Jurkat, Clone E6-1 (cell line): ENCODE measurements at places on chromosomes 11 and 22.

- DNase-seq = no peak
Measured at GRCh38 chr22:19407649-19408606, 23.6 kb downstream of the HIRA start.

DNA sequence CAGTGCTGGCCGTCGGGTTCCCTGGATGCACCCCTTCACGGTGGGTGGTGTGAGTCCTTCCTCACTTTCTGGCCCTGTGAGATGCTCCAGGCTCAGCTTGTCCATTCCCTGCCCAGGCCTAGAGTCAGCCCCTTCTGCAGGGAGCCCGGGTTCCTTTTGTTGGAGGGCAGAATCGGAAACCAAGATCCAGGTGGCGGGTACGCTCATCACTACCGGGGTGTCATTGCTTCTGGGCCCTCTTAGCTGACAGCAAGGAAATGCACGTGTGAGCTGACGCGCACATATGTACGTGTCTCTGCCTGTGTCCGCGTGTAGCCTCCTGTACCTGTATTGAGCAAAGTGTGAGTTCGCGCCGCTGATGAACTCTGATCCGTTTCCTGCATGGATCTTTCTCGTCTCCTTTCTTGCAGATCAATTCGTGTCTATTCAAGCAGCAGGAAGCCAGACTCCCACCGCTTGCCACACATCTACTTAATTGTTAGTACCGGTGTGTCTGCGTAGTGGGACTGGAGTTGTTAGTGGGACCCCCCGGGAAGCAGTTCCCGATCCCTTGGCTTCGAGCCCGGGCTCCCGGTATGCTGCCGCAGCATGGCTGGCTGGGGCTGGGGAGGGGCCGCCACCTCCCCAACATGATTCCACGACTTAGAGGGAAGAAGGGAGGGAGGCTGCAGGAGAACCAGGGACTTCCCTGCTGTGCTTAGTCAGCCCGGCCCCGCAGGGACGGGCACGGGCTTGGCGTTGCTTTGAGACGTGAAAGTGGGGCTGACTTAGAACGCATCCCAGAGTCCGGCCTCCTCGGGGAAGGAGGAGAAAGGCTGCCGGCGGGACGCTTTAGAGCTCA is 35.9 kb upstream of the GRAMD4 start:
- no peak for DNase-seq

GRCh38 chr11:95544095-95544856 is 245.3 kb downstream of the FAM76B start:
- DNase-seq = no peak

DNA sequence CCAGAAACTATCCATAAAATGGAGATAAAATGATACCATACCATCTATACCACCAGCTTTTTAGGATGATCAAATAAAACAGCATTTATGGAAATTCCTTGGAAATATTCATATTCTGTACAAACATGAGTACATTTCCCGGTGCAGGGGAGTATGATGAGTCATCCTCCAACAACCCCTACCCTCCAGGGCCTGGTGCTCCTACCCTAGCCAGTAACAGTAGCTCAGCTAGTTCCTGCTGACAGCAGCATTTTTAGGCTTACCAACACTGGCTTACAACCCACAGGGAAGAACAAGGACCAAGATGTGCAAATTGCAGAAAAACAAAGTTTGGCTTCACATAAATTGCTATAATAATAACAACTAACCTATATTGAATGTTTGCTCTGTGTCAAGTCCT is 406.2 kb upstream of the CADM1 start:
- DNase-seq = no peak

- no peak for DNase-seq
Measured at GRCh38 chr11:8285796-8286195, 22.1 kb upstream of the LMO1 start.

GRCh38 chr11:13366266-13367026 is 88.9 kb downstream of the BMAL1 start:
- no peak for DNase-seq

- no peak for DNase-seq
Measured at GRCh38 chr11:61528114-61528513, 19.6 kb downstream of the LRRC10B start.

DNA sequence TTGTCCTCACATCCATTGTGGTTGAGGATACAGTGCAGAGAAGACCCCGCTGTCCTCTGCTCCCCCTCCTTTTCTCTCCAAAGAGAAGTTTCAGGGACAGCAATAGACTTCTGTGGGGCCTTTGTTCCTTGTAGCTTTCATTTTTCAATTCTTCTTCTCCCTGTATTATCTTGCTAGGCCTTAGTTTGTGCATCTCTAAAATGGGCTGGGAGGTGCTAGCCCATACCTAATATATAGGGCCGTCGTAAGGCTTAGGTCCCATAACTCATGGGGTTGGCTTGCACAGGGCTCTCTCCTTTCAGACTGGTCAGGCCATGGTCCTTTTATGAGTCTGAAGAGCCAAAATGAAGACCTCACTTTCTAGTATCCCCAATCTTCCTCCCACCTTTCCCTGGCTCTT is 33.0 kb downstream of the ZBTB16 start:
- DNase-seq = no peak

GRCh38 chr11:12523180-12523924 is 146.0 kb downstream of the PARVA start:
- DNase-seq = no peak

GRCh38 chr11:126072141-126072741 is 9.6 kb upstream of the CDON start:
- DNase-seq = no peak

DNA sequence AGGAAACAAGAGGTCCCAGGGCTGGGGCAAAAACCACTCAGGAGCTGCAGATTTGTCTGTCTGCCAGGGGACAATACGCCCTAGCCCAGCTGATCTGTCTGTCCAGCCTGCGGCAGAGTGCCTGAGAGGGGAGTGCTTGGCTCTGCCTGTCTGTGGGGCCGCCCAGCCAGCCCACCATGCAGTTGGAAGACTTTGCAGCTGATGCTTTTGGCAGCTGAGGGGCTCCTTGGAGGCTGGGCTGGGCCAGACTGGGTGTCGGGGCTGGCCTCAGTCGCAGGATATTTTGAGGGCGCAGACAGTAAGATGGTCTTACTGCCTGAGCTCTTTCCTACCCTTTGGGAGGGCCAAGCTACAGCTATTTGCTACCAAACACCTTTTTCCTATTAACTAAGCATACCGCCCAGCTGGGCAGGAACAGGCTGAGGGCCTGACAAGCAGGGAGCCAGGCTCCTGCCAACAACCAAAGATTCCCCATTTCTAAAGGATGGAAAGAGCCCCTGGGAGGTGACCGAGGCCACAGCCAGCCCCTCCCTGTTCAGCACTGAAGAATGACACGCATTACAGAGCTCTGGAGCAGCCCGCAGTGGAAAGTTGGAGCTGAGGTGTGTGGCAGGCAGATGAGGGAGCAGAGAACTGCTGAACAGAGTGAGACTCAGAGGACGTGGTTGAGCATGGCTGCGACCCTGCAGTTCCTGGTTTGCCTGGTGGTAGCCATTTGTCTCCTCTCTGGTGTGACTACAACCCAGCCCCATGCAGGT is at the start of gene FAM180B:
TSS of gene FAM180B (plus strand) at position 581 of the 758 bp plus-strand sequence. CDS start at position 672, 91 bp downstream.
- no peak for DNase-seq

DNA sequence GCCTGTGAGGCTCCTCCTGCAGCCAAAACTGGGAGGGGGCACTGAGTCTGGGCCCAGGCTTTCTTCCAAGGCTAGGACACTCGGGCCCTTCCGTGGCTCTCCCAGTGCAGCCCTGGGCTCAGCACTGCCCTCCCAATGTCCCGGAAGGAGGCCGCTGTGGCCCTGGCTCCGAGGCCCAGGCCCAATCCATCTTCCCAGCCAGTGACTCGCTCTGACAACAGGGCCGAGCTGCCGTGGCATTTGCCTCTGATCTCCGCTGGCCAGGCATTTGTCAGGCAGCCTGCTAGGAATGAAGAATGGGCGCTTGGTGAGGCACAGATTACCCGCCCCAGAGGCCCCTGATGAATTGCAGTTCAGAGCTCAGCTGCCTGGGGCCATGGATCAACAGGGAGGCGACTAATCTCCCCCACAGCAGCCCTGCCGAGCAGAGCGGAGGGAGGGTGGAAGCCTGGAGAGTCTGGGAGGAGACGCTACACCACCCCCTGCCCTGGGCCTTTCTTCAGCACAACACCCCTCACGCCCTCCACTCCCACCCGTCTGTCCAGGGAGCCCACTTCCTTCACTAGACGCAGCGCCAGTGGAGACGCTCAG is 8.3 kb downstream of the FXYD2 start:
- DNase-seq = no peak

GRCh38 chr22:40081662-40082061 is 86.9 kb downstream of the FAM83F start:
- no peak for DNase-seq

- no peak for DNase-seq
Measured at GRCh38 chr11:11581481-11581880, 40.3 kb downstream of the GALNT18 start.

DNA sequence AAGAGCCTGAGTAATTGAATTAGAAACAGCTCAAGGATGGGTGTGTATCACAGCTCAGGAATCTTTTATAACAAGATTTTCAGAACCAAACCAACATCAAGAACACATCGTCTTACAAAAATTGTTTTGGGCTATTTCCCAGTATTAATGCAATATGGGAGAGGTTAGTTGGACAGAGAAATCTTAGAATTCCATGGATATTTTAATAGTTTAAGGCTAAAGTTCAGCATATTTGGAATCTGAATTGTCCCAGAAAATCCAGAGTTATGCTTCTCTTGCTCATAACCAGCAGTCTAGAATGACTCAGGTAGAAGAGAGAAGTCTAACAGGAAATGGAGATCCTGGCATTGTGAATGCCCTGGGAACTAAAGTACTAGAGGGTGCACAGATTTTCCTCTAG is 74.6 kb downstream of the ADM start:
- DNase-seq = no peak
